ENCODE measurements at places on chromosomes 4 and X. TPM values are rescaled to one million over a fixed set of nuclear protein-coding genes. Genes with fewer than 3 reads are reported as not detected.
A peak's percentile ranks its signal among the peaks of the same experiment; 100 is the strongest.

- peak; percentile 41 for DNase-seq
Observed at GRCh38 chr4:40283968-40284367, 51.2 kb upstream of the CHRNA9 start.

The GABRA4 gene
- total RNA-seq, result not detected

- peak; percentile 67 for DNase-seq
Observed at GRCh38 chrX:23194885-23195554, 139.6 kb upstream of the PTCHD1 start.

The NLRP2B gene
- not detected for total RNA-seq

The P2RY4 gene
- not detected for total RNA-seq

DNA sequence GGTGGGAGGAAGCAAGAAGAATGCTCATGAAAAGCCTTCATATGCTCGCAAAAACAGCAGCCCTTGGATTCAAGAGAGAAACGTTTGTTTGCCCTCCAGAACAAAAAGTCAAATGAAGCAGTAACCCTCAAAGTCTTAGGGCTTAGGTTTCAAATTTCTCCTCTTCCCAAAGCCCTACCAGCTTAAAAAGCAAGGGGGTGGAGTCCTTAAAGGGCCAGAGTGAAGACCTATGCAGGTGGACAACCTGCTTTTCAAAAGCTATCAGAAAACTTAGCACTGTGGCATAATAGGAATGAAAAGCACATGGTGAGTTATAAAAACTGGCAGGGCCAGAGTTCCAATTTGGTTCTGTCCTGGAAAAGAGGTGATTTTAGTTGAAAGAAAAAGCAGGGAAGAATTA is 253.3 kb downstream of the NAP1L3 start:
- no peak for DNase-seq

DNA sequence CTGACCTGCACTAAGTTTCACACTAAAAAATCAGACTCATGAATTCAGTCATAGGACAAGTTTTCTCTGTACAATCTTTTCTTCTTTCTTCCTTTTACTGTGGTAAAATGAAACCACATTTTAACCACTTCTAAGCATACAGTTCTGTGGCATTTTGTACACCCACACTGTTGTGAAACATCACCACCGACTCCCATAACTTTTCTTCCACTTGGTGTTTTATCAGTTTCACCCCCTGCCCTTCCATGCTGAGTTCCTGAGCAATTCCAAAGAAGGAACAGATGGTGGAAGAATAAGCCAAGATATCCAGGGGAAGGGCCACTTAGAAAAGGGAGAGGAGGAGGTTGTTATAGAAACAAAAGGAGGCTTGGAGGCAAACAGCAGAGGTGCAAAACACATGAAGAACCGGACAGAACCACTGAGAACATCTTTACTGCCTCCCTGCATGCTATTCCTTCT is 22.6 kb downstream of the SLC25A4 start:
- DNase-seq, result no peak

GRCh38 chrX:71578253-71579135 is at the start of gene GCNA:
GCNA (plus strand) TSS chrX:71578437; CDS start chrX:71580822, 2,385 bp downstream.
- DNase-seq, result no peak

GRCh38 chr4:55270481-55270880 is 75.6 kb upstream of the SRD5A3 start:
- no peak for DNase-seq

The COX18 gene
- 22.2 TPM for total RNA-seq

DNA sequence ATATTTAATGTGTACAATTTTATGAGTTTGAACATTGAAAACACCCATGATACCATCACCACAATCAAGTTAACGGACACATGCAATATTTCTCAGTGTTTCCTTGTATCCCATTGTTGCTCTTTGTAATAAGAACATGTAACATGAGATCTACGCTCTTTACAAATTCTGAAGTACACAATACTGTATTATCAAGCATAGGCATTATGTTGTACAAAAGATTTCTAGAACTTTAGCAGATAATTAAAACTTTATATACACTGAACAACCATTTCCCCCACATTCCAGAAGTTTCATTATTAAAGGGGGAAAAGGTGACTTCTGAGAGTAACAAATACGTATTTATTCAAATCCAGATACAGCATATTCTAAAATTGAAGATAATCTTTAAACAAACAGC is 114.5 kb downstream of the SLC10A7 start:
- DNase-seq, result no peak

- peak; percentile 75 for DNase-seq
Observed at GRCh38 chrX:29662759-29663503, 552.4 kb upstream of the MAGEB2 start.

The RAB40A gene
- not detected for total RNA-seq

DNA sequence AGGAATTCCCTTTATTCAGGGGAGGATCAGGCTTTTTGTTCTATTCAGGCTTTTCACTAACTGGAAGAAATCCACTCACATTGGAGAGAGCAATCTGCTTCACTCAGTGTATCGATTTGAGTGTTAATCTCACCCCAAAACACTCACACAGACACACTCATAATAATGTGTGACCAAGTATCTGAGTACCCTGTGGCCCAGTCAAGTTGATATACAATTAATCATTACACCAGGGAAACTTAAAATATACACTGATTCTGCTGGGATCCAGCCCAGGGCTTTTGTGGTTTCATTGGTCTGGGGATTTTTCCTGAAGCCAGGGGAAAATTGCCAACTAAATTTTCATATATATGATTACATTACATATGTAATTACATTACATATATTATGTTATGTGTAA is 44.0 kb upstream of the GATB start:
- no peak for DNase-seq

The RBMXL3 gene
- not detected for total RNA-seq

The EIF2S3 gene
- total RNA-seq, result 516 TPM

The SUPT20HL1 gene
- not detected for total RNA-seq

DNA sequence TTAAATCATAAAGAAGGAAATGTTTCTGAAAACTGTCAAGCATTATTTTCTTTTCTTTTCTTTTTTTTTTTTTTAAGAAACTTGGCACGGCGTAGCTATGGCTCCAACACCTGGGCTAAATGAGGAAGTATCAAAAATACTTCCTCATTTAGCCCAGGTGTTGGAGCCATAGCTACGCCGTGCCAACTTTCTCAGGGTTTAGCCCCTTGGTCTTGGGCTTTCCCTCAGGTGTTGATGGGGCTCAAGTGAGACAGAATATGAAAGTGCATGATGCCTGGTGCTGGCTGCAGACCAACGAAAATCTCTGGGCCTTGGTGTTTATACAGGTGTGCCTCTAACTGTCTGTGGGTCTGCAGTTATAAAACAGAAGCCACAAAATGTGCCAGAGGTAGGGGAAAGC is 132.7 kb downstream of the ARHGAP24 start:
- DNase-seq, result no peak

GRCh38 chrX:39709364-39709763 is 388.4 kb downstream of the BCOR start:
- no peak for DNase-seq

DNA sequence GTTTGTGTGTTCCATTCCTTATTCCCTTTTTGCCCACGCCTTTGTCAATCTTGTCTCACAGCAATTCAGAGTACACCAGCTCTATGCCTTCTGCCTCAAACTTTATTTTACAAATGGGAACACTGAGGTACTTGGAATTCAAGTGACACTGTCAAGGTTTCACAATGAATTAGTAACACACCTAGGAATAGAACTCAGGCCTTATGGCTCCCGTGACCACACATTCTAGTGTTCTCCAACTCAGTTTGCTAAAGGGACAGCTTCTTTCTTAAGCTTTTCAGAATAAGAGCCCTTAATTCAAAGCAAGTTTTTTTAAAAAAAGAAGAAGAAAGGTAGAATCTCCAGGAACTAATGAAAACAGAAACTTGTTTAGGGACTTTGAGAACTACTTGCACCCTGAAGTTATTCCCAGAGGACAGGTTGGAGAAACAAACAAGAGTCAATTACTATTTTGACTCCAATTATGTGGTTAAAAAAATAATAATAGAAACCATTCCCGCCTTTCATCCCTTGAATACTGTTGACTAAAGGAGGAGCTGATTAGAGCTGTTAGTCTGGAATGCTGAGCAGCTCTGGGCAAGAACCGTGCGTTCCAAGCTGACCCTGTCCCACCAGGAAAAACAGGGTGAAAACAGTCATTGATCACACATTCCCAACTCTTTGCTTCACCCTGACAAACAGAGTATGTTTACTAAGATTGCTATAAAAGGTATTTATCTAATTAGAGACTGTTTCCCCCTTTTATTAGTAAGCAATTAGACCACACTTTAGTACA is 408.8 kb upstream of the CNKSR2 start:
- DNase-seq, result no peak

The CT45A10 gene
- not detected for total RNA-seq

The HTR2C gene
- not detected for total RNA-seq

DNA sequence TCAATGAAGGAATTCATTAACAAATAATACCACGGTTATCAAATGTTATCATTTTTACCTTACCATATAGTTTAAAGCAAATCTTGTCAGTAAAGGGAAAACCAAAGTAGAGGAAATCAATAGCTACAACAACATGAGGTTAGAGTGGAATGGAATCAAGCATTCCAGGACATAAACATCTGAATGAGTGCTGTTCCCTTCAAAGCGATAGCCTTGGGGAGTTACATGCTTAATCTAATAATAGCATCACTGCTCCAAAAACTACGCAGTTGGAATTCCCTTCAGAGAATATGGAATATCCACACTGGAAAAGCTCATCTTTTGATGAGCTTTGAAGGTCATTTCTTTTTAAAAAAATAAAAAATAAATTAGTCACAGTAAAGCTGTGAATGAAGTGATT is 31.2 kb downstream of the PDE5A start:
- no peak for DNase-seq

DNA sequence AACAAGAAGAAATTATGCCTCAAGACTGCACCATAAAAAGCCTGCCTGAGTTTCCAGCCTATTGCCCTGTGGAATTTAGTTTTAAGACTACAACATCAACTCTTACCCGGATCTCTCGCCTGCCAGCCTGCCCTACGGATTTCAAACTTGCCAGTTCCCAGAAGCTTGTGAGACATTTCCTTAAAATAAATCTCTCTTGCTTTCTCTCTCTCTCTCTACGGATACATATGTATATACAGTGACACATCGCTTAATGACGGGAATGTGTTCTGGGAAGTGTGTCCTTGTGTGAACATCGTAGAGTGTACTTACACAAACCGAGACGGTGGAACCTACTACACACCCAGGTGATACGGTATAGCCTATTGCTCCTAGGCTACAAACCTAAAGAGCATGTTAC is 79.5 kb downstream of the CLNK start:
- no peak for DNase-seq
